ENCODE measurements at places on chromosomes 7 and 10.

DNA sequence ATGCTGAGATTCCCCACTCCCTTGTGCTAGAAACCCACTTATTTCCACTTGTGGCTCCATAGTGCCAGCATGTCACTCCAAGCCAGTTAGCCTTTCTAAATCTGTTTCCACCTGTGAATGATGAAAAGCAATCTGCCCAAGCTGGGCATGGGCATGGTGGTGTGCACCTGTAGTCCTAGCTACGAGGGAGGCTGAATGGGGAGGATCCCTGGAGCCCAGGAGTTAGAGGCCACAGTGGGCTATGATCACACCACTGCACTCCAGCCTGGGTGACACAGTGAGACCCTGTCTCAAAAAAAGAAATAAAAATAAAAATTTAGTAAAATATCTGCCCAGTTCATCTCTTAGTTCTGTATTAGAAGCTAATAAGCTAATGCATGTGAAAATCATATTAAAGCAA lies 5.0 kb upstream of the PTF1A start:
- no peak for DNase-seq

DNA sequence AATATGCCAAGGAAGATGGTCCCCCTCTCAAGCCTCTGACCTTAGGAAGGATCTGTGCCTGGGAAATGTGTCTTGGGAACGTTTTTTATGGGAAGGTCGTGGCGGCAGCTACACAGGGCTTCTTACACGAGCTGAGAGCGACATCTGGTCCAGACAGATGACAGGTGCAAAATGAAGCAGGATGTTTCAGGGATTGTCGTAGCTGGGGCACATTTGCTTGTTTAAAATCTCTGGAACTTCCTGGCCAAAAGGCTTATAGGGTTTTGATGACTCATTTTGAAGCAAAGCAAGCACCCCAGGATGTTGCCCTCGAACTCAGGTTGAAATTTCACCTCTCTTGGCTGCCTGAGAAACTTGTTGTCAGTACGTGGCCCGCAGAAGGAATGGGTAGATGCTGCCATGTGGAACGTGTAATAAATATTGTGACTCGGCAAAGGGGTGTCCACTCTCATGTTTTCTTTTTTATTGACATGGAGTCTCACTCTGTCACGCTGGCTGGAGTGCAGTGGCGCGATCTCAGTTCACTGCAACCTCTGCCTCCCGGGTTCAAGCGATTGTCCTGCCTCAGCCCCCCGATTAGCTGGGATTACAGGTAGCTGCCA lies 117.5 kb downstream of the CAMK1D start:
- no peak for DNase-seq

DNA sequence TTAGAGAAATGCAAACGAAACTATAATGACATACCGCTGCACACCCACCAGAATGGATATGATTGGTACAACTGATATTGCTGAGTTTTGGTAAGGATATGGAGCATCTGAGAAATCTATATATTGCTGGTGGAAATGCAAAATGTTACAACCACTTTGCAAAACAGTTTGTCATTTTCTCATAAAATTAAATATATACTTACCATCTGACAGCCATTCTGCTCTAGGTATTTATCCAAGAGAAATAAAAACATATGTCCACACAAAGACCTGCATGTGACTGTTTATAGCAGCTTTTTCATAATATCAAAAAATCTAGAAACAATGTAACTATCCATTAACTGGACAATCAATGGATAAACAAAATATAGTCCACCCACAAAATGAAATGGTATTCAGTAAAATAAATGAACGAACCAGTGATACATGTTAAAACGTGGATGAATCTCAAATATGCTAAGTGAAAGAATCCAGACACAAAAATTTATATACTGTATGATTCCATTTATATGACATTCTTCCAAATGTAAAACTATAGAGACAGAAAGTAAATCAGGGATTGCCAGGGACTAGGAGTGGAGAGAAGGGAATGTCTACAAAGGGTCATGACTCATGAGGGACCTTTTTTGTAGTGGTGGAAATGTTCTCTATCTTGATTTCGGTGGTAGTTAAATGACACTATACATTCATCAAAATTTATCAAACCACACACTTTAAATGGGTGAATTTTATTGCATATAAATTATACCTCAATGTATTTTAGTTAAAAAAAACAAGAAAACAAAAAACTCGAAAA lies 312.0 kb upstream of the GLI3 start:
- no peak for DNase-seq

- no peak for DNase-seq
Measured at GRCh38 chr10:59007307-59008025, 169.0 kb upstream of the PHYHIPL start.

DNA sequence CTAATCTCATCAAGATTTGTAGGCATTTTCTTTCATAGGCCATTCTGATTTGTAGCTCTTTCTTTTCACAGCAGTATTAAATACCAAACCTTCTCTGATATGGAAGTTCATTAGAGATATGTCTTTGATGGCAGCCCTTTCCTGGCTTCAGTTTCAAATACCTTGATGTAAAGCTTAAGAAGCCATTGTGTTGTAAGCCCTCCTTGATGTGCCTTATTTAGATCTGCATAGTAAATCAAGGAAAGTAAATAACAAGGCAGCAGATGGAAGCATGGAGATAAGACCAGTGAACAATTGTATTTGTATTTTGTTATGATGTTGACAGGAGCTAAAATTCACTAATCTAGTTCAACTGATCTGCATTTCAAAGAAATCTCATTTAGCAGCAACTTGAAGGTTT lies 234.9 kb upstream of the PPP1R3A start:
- DNase-seq, result no peak

- DNase-seq, result no peak
Measured at GRCh38 chr7:28029051-28029450, 151.5 kb downstream of the JAZF1 start.

DNA sequence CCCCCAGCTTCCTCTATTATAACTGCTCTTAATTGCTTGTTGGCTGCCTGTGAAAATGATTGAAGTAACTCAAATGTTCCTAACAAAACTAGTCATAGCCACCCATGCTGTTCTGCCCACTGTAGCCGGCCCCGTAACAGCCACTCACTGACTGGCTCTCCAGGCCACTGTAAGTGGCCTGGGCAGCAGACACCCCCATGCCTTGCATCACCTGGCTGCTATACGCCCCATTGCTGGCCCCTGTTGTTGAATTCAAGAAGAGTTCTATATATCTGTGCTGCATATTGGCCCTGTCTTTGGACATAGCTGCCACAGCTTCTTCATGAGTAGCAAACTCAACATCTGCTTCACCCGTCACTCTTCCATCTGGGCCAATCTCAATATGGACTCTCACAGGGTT lies 15.1 kb downstream of the FXYD4 start:
- no peak for DNase-seq

DNA sequence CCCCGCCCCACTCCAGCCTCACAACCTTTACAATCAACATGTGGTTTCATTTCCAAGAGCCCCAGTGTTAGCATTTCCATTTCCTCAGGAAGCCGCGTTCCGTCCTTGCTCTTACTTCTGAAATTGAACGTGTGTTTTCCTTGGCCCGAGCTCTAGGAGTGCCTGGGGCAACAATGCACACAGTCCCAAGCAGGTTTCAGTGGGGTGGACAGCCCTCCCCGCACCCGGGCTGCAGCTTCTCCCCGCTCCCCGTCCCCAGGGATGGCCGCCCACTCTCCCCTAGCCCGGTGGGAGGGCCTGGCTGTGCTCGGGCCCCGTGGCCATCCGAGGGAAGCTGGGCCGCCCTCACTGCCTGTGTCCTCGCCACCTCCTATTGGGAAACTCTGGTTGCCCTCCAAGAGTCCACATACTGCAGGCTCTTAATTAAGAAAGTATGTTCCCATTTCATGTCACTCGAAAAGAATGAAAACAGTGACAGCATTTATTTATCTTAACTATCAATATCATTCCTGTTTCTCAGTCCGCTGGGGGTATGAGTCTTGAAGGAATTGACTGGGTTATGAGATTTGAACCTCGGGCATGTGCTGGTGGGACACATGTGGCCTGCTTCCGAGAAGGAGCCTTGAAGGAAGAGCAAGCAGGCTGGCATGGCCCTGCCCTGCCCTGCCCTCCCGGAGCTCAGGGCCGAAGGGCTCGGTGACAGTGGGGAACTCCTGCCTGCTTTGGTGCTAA lies 163.8 kb downstream of the GRK5 start:
- DNase-seq, result no peak

DNA sequence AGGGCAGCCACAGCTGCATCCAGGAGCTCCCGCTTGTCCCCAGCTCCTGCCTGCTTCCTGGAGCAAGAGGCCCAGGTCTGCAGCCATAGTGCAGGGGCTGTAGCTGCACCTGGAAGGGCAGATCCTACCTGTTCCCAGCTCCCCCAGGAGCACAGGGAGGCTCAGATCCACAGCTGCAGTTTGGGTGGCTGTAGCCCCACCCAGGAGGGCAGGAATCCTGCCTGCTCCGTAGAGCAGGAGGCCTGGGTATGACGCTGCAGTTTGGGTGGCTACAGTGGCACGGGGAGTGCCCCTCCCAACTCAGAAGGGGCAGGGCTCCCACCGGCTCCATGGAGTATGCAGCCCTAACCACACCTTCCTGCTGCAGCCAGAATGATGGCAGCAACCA lies 26.7 kb upstream of the CDCA7L start:
- no peak for DNase-seq

GRCh38 chr7:47100148-47100816 lies 481.6 kb downstream of the TNS3 start:
- DNase-seq, result no peak

GRCh38 chr10:97571622-97572021 lies 957 bp upstream of the ANKRD2 start:
- no peak for DNase-seq

DNA sequence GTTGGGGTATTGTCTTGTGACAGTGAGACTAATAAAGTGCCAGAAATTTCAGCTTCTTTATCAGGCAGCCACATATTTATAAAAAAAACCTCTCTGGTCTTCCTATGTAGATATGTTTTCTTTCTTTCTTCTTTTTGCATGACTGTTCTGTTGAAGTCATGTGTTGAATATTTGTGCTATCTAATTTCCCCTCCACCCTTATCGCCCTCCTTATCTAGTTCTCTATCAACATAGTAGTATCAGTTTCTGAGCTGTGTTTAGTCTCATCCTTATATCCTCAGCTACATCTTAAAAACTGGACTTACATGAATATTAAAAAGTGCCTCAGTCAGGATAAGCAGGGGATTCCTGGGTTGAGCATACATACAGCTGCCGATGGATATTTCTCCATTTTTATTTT lies 53.9 kb downstream of the SEMA3D start:
- DNase-seq, result no peak

GRCh38 chr7:42893346-42894240 lies 18.3 kb downstream of the C7orf25 start:
- DNase-seq, result no peak

DNA sequence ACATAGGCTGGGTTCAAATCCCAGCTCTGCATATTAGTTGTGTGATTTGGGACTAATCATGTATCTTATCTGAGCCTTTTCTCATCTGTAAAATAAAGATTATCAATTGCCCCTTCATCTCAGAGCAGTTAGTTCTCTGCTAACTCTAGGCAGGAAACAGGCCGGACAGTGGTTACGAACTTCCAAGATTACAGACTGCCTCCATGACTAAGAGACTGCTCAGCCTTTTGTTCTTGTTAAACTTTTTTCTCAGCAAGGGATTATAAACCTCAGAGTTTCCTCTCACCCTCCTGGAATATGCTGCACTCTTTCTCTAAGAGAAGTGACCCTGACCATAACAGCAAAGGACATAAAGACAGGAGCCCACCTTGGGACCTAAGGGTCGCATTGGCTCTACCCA lies 52.5 kb upstream of the NFKB2 start:
- no peak for DNase-seq
